ENCODE measurements at places on chromosomes 4 and X.

DNA sequence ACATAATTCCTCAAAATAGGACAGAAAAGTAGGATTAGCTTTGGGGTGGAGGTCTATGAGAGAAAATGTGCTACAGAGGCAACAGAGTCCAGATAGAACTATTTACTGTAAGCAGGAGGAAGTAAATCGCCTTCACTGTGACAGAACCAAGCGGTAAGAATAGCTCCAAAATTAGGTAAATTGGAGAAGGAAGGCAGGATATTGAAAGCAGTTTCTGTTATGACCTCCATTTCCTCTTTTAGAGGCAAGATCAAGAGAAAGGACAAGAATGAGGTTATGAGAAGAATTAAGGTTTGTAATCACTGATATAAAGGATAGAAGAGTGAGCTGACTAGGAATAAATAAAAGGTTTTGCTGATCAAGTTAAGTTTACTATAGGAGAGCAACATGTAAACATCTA lies 44.1 kb upstream of the NEUROG2 start:
- no peak for DNase-seq

- DNase-seq = no peak
These were observed 126.7 kb downstream of the ANAPC4 start for GRCh38 chr4:25503779-25504178.

DNA sequence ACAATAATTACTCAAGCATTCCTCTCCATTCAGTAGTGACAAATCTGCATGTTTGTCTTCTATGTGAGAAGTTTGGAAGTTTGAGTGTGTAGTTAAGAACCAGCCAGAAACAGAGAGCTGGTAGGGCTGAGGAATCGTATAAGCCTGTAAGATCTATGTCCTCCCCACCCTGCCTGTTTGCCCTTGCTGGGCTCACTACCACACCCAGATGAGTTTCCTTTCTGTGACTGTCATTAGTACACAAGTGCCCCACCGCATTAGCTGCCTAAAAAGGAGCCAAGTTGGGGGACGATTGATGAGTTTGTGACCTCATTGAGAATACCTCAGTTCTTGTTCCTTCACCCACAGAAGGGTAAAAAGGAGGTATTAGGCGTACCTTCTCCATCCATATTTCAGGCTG lies 28.3 kb downstream of the DOCK11 start:
- no peak for DNase-seq

- DNase-seq = no peak
These were observed 39.2 kb downstream of the FMR1NB start for GRCh38 chrX:148020329-148020728.

GRCh38 chr4:100842856-100843255 lies 325.0 kb upstream of the EMCN start:
- no peak for DNase-seq

DNA sequence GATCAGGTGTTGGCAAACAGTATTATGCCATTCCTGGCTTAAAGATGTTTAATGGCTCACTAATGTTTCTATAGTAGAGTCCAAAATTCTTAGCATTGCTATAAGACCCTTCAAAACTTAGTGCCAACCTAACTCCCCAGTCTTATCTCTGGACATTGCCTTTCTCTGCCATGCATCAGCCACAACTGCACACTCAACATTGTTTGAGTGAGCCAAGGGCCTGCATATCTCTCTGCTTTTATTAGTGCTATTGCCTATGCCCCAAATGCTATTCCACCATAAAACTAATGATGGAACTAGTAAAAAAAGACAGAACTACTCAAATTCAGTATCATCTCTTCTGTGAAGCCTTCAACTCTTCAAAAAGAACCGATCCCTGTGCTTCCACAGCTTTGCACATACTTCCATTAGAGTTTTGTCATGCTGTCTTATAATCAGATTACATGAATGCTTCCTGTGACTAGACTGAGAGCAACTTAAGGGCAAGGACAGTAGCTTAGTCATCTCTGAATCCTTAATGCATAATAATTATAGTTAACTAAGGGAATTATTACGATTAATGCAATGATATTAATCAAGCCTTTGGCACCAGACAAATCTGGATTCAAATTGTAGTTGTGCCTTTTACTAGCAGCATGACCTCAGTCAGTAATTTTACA lies 53.7 kb downstream of the CHM start:
- no peak for DNase-seq

- peak; percentile 44 for DNase-seq
These were observed 76.0 kb downstream of the NAT8L start for GRCh38 chr4:2135083-2135482.

Measured in fibroblast of skin of left quadriceps (primary cell).